ENCODE measurements at places on chromosomes 3 and 15.

- DNase-seq: no peak
Measured at GRCh38 chr3:25520926-25521559, 93.0 kb downstream of the RARB start.

- DNase-seq: no peak
Measured at GRCh38 chr3:159734681-159735080, 254.0 kb upstream of the IL12A start.

- no peak for DNase-seq
Measured at GRCh38 chr15:50819344-50819743, 53.8 kb upstream of the SPPL2A start.

GRCh38 chr3:196920733-196921132 is 21.6 kb downstream of the NCBP2 start:
- no peak for DNase-seq

DNA sequence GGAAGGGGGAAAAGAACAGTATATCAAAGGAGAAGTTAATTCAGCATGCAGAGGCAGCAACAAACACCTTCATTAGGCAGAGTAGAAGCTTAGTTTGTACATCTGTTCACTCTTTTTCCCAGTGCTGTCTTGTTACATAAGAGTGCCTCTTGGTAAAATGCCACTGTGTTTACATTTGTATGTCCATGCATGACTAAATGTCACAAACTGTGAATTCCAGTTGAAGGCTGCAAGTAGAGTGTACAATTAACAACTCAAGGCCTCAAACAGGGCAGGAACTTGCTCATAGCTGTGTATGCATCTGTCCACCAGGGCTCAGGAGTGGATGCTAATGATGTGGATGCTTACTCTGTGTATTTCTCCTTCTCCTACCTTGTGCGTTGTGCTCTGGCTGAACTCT is 214.2 kb upstream of the TPM1 start:
- DNase-seq: no peak

DNA sequence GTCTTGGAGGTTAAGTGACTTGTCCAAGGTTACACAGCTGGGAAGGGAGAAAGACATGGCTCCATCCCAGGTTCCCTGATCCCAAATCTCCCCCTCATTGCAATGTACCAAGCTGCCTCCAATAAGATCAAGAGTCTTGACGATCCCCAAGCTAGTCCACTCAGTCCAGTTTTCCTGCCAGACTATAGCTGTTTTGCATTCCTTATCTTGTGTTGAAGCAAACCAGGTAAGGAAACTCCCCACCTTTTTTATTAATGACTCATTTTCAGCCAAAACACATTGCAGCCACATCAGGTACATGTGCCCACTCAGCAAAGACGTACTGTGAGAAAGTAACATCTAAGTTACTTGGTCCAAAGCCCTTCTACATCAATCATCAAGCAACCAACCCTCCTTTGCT is 41.9 kb downstream of the LIPC start:
- no peak for DNase-seq

DNA sequence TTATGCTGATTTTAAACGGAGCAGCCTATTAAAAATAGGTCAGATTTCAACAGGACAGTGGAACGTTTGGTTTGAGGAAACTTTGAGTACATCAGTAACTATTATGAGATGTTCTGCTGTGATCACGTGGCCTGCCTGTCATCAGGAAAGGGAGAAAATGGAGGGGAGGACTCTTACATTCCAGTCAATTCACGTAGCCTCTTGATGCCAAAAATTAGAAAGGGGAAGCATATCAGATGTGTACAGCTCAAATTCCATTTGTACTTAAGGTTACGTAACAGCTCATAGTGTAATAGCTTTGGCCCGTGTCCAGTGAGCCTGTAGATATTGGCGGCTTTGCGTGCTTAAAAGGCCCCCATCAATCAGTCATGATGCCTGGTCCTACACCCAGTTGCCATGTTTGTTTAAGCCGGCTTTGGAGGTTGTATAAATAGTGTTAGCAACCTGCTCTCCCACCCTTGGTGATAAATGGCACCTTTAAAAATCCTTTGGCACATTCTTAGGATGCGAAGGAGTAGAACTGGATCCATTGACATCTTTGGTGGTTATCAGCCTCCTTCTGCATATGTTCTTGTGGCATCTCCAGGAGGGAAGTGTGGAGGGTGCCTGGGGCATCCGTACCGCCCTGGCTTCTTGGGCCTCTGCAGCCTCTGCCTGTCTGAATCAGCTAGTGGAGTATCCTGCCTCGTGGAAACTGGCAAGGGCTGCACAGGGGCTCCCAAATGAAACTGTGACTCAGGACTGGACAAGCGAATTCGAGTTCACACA is 163.9 kb downstream of the THSD4 start:
- peak; percentile 57 for DNase-seq

DNA sequence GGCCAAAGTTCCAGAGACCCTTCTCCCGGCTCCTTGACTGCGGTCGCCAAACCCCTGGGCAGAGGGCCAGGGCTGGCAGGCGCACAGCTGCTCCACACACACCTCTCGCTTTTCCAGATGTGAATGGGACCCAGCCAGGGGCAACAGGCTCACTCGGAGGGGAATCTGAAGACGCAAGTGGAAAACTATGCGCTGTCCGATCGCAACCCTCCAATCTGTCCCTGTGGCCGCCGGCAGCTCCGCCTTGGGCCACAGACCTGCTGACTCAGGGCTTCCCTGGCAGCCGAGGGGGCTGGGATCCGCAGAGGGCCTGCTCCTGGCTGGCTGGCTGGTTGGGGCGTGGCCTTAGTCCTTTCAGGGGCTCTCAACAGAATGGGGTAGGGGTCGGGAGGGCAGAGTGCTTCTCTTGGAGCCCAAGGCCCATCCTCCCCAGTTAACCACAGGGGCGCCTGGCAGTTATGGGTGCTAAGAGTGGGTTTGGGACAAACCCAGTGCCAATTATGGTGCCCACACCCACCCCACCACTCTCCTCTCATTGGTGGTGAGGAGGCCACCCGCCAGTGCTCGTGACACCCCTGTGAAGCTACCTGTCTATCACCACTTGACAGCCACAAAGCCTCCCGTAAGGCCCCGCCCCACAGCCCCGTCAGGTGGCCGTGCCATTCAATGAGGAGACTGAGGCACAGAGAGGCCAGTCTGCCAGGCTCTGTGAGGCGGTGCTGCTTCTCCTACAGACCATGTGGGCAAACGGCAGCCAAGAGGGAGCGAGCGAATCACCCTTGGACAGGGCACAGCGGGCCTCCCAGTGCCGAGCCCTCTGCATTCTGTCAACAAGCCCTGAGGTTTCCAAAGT is 53.8 kb downstream of the IQSEC1 start:
- DNase-seq: no peak

DNA sequence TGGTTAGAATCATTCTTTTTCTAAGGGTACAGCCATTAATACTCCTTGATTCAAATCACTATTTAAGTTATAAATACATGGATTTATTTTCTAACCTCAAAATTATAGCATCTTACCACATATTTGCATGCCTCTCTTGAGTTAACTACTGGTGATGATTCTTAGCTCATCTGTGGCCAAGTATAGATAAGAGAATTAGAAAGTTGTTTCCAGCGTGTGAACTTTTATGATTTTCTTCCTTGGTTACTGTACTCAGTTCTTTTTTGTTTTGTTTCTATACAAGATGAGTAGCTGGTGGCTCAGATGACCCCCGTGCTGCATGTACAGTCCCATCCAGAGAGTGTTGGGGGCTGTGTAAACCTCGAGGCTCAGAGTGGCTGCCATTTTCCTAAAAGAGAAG is 124.6 kb downstream of the IGF1R start:
- DNase-seq: no peak

DNA sequence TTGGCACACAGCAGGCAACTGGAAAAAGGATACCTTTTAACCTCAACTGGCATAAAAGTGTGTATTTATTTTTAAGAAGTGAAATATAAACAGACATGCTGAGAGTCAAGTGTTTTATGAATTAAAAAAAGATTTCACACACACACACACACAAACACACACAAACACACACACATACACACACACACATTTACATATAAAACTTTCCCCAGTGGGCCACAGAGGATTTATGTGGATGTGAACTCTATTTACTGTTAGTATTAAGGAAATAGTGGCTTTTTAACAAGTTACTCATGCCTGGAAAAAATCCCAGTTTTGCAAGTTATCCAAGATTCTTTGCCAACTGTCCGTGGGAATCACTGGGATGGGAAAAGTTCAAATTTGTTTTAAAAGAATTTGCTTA is 725.9 kb upstream of the NR2F2 start:
- DNase-seq: no peak

GRCh38 chr3:10443272-10444109 is 61.9 kb downstream of the ATP2B2 start:
- no peak for DNase-seq

DNA sequence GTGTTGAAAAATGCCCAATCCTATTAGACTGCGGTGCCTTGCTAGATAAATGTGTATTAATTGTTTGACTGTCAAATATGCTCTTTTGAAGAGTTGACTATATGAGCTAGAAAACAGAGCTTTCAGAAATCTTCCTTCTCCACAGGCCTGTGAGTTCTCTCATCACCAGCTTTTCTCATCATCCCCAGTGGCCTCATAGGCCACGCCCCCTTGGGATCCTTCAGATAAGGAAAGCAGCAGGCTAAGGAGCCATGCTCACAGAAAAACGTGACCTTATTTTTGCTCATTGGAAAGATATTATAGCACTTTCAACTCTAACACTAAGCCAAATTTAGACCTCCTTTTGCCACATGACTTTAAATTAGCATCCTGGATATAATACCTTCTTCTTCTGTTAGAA is 514.4 kb upstream of the ARRDC4 start:
- no peak for DNase-seq

DNA sequence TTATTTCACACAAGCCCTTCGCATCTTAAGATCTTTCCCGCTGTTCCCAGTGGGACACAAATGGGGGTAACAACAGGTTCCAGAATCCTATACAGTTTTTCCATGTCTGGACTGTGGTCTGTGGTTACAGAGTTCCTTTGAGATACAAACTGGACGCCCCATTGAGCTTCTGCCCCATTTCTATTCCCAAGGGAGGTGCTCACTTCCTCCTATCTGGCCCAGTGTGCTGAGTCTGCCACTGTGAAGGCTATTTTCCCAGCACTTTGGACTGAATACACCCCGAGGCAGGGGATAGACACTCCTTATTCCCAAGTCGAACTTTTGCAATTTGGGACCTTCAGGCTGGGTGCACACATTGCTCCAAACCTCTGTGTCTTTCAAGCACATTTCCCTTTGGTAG is 44.0 kb downstream of the MESD start:
- DNase-seq: no peak

- no peak for DNase-seq
Measured at GRCh38 chr15:32794973-32795372, 77.2 kb downstream of the GREM1 start.

DNA sequence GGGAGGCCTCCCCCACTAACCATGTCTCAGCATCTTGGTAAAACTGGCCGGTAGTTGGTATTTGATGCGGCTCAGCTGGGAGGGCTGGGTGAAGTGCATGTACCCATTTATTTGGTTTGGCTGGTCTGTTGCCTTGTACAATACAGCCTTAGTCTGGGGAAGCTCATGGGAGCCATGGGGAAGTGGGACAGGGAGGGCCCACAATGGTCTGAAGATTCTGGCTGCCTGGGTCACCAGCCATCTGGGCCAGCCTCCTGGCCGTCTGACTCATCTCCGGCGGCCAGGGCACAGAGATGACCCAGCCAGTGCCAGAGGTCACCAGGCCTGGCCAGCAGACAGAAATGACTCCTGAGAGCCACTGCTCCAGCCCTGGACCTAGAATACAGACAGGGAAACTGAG is 51.6 kb upstream of the SMAD6 start:
- no peak for DNase-seq

- DNase-seq: no peak
Measured at GRCh38 chr3:121942116-121942786, 48.0 kb downstream of the SLC15A2 start.

DNA sequence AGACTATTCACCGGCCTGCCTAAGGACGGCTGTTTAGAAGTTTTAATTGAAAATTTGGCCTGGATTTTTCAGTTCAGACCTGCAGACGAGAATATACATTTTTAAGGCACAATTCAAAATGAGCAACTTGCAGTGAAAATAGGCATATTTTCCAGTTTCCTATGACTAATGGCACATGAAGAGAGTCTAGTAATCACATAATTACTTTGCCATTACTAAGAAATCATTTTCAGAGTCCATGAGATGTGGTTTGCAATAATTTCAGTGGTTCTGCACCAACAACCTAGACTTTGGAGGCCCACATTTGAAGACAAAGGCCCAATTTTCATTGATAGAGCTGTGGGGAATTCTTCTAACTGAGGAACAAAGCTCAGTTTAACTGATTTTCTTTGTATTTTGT is 205.3 kb downstream of the SOX2 start:
- no peak for DNase-seq

DNA sequence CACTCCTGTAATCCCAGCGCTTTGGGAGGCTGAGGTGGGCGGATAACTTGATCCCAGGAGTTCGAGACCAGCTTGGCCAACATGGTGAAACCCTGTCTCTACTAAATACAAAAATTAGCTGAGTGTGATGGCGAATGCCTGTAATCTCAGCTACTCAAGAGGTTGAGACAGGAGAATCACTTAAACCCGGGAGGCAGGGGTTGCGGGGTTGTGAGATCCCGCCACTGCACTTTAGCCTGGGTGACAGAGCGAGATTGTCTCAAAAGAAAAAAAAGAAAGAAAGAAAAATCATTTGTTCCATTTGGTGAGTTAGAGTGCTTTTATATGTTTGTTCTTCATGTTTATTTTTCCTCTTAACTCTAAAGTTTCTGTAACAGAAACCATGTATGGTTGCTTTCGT is 7.3 kb downstream of the NCK1 start:
- DNase-seq: no peak

DNA sequence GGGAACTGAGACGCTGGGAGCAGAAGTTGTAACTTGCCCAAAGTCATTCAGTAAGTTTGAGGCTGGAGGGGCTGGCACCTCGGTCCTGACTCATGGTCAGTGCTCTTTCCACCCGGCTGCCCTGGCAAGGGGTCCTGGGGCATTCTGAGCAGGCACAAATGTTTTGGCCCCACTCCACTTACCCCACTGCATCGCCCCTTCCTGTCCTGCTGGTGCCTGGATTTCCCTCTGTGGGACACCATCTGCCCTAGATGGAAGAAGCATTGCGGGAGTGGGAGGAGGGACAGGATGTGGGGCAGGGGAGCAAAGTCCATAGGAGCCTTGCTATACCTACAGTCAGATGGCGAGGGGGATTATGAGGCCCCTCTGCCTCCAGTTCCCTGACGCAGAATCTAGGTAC is 4.5 kb downstream of the CORO2B start:
- no peak for DNase-seq

- no peak for DNase-seq
Measured at GRCh38 chr3:128714887-128715491, 11.0 kb upstream of the RAB7A start.

DNA sequence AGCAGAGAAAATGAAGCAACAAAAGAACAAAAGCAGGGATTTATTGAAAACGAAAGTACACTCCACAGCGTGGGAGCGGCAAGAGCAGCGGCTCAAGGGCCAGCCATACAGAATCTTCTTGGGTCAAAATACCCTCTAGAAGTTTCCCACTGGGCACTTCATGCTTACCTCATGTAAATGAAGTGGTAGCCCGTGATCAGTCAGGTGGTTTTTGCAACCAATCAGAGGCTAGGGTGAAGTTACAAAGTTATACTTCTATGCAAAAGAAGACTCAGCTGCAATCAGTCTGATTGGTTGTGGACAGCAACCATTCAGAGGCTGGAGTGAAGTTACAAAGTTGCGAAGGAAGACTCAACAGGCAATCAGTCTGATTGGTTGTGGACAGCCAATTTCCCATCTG is 37.8 kb upstream of the TRH start:
- DNase-seq: peak; percentile 77
